ENCODE measurements at places on chromosomes 3 and 15.
A peak's percentile ranks its signal among the peaks of the same experiment; 100 is the strongest.

DNA sequence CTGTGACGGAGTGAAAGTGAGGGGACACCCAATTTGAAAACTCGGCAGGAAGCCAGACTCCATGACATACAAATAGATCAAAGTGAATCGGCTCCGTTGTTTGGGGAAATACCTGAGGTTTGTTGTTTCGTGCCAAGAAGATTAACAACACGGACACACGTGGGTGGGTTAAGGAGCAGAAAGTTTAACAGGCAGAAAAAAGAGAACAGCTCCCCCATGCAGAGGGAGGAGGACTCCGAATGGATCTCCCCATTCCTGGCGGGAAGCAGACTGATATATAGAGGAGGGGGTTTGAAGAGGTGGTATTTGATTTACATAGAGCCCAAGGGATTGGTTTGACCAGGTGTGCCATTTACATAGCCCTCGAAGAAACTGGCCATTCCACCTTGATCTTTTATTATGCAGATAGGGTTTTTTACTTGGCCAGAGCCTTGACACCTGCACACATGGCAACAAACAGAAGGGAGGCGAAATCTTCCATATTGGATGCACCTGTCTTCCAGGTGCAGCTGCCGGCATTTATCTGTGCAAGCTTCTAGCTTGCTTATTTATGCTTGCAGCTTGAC lies 4.8 kb upstream of the SACM1L start:
- no peak for DNase-seq

GRCh38 chr3:1623896-1624295 lies 474.8 kb upstream of the CNTN4 start:
- no peak for DNase-seq

- no peak for DNase-seq
Observed at GRCh38 chr15:101115393-101115785, 136.5 kb downstream of the CHSY1 start.

GRCh38 chr15:20271647-20272046 lies 270.0 kb downstream of the GOLGA6L6 start:
- DNase-seq = no peak

- no peak for DNase-seq
Observed at GRCh38 chr3:3110749-3111361, 681 bp upstream of the IL5RA start.

DNA sequence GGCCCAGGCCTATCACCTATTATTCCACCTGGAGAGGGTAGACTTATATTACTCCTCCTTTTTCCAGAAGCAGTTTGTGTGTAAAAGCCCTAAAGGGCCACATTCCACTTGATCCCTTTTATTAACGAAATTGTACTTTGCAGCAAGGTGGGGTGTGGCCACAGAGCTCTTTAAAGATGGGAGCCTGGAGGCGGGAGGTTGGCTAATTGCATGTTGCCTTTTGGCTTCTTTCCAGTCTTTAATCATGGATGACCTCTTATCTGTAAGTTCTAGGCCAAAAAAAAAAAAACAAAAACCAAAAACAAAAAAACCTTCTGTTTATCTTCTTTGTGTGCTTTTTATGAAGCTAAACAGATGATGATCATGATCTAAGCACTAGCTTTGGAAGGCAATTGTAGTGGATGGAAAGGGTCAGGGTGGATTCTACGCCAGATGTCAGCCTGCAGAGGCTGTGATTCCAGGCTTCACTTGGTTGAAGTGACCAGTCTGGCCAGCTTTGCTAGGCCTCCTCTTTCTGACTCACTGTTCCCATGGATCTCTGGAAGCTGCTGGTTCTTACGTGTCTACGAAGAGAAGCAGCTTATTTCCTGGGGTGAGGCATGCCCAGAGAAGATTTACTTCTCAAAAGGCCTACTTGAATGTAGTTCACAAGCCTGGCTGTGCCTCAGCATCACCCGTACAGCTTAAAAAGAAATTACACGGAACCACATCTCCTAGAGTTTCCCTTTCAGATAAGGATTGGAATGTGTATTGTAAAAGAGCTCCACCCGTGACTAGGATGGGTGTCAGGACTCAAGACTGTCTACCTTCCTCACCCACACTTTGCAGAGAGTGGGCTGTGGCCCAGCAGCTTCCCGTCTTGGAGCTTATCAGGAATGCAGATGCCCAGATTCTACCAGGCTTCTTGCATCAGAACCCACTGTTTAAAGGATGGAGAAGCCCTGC lies 330.9 kb upstream of the C2CD4B start:
- DNase-seq = peak; percentile 69

DNA sequence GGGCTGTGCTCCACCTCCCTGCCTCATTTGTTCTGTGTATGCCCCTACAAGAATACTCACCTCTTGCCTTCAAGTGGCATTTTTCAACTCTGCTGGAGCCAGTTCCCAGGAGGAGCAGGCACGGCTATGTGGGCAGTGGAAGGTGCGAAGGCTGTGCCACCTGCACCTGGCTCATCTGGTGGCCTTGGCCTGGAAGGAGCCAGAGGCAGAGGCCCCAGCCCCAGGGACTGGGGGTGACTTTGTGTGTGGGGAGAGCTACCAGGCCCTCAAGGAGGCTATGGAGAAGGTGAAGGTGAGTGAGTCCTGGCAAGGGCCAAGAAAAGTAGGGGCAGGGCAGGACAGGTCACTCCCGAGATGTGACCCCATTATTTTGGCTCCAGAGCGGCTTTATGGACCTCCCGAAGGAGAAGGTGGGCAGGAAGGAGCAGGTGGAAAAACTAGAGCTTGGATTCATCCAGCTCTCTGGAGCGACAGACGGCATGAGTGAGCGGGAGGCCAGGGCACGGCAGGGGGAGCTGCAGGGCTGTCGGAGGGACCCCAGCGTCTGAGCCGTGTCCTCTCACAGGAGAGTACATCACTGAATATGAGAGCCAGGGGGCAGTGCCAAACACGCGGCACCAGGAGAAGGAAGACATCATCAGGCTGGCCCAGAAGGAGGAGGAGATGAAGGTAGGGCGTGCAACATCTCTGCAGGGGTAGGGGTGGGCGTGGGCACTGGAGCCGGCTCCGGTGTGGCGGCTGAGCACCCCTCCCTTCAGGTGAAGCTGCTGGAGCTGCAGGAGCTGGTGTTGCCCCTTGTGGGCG lies 57.3 kb upstream of the UBE2Q2 start:
- peak; percentile 16 for DNase-seq

GRCh38 chr3:48426401-48426909 lies 3.4 kb downstream of the PLXNB1 start:
- no peak for DNase-seq

DNA sequence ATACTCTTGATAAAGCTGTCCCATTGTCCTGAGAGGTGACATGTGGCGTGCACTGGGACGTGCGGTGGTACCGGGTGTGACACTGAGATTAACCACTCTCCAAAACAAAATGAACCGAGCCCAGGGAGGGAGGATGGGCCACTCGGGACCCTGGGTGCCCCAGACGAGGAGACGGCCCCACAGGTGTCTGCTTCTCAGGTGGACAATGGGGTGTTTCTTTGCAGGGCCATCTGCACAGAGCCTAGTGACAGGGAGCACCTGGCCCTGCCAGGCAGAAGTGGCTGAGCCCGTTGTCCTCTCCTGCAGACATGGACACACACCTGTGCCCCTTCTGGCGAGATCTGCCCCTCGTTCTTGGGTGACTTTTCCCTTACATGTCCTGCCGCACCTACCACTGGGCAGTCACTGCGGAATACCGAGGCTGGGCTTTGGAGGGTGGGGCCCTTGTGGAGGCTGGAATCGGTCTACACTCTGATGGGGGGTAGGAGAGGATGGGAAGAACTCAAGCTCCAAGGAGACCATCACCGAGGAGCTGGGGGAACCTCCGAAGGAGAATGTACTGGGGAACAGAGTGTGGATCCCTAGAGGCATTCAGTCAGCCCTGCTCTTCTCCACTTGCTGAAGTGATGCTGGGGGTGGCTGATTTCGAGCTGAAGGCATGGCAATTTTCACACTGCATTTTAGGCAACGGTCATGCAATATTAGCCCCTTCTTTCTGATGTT lies 153.5 kb downstream of the ATP10A start:
- no peak for DNase-seq

DNA sequence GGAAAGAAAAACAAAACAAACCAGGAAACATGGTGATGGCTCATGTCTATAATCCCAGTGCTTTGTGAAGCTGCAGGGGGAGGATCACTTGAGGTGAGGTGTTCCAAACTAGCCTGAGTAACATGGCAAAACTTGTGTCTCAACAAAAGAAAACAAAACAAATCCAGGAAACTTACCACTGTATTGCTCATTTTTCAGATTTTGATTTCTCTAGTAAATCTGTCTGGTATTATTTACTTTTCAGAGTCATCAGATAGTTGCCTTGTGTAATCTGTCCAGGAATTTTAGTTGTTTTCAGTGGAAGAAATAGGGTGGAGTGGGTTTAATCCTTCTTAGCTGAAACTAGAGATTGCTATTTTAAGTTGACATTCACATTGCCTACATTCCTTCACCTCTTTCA lies 91.8 kb upstream of the ALCAM start:
- peak; percentile 79 for DNase-seq

DNA sequence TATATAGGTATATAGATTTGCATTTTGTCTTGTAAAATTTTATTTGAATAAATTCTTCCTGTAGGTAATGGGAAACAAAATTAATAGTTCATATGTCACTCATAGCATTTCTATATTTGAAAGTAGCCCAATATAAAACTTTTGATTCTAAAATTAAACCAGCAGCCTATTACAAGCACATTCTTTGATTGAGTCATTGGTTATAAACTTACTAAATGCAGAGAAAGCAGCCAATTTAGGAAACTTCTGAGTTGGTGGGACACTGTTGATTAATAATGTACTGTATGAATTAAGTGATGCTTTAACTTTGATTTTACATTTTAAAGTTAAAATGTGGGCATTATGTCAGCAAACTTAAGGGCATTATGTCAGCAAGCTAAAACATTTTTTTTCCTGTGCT lies 34.5 kb downstream of the NR1D2 start:
- peak; percentile 18 for DNase-seq

DNA sequence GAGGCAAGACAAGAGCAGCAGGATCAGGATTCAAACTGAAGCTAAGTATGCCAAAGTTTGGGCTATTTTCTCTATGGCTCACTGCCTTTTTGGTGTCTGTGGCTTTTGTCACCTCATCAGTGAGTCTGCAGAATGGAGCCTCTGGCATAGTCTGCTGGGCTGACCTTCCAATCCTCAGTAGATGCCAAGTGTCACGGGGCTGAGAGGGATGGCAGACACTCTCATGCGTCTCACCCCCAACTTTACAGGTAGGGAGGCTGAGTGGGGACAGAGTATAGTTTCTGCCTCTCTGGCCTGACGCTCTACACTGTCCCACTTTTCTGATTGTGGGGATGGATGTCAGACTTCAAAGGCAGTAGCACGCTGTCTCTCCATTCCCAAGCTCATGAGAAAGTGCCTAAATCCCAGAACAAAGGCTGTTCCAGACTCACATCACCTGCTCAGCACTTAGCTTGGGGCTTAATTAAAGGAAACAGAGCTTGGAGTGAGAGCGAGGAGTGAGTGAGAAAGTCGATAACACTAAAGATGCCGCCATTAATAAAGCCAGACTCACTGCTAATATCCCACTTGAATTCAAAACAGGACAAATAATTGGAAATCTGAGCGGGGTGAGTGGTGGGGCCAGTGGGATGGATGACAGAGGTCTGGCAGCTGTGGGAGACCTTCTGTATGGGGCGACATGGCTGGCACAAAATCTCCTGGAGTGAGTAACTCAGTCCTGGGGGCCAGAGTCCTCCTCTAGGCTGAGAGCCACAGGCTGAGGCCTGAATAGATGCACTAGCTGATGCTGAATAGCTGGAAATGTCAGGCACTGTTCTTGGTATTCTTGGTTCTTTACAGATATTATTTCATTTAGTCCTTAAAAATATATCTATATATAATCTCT lies 78.4 kb upstream of the MRPS22 start:
- DNase-seq = no peak

- peak; percentile 33 for DNase-seq
Observed at GRCh38 chr3:112437146-112438022, 61.9 kb downstream of the BTLA start.

GRCh38 chr3:160531311-160531710 lies 34.1 kb downstream of the KPNA4 start:
- DNase-seq = no peak

DNA sequence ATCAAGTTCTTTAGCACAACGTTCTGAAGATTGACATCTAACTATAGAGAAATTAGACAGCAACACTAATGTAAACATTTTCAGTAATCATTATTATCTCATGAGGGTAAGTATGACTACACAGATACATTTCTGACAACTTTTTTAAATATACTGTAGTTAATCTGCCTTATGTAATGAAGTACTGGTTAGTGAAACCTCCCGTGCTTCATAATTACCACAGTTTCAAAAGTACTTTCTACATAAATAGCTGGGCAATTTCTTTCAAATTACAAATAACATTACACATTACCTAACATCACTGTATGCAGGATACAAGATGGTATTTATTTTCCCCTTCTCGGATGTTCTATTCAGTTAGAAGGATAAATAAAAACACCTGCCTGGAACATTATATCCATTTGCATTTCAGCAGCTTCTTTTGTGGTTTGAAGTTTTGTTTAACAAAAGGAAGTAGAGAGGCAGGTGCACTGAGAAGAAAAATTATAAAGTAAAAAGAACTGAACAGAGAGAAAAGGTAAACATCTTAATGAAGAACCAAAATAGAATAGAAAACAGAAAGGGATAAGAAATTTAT lies 1241.5 kb upstream of the GBE1 start:
- no peak for DNase-seq

DNA sequence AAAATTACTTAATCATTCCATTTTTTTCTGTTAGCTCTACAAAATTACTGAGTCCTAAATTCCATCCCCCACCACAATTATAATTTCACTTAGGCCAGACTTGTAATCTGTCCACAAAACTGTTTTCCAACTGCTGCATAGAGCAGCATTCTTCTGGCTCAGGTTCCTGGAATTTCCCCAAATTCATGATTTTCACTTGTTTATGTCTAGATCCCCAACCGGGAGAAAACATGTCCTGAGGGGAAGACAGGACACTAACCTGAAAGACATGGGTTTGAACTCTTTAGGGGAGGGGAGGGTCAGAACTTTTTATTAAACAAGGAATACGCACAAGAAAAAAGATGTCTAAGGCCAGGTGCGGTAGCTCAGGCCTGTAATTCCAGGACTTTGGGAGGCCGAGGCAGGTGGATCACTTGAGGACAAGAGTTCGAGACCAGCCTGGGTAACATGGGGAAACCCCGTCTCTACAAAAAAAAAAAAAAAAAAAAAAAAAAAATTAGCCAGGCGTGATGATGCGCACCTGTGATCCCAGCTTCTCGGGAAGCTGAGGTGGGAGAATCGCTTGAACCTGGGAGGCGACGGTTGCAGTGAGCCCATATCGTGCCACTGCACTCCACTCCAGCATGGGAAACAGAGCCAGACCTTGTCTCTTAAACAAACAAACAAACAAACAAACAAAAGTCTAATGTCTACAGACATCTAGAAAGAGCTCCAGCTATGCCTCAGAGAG lies 1.5 kb downstream of the ETFA start:
- no peak for DNase-seq

DNA sequence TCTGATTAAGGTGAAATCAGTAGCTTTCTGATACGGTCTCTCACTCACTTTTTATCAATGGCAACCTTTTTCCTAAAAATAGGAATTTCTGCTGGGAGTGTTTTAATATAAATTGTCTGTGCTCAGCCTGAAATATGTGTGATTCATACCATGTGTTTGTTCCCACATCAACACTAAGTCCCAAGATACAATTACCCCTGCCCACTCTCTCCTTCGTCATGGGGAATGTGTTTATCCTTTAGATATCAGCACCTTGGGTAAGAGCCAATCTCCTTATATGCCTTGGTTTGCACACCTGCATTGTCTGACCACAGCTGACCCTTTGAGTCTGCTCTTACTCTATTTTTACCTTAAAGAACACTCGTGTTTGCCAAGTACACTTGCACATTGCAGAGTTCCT lies 356.4 kb downstream of the LPP start:
- DNase-seq = peak; percentile 85

All from fibroblast of skin of right biceps (primary cell).